ENCODE measurements at places on chromosomes 7 and 10.

GRCh38 chr7:45421806-45422205 lies 152.4 kb upstream of the ADCY1 start:
- no peak for DNase-seq

GRCh38 chr10:652233-652632 lies 37.2 kb downstream of the DIP2C start:
- no peak for DNase-seq

GRCh38 chr7:35805876-35806275 lies 5.0 kb downstream of the SEPTIN7 start:
- no peak for DNase-seq

GRCh38 chr10:114801411-114801813 lies 20.2 kb upstream of the FHIP2A start:
- DNase-seq = no peak

GRCh38 chr7:81604808-81605174 lies 165.1 kb downstream of the HGF start:
- no peak for DNase-seq

DNA sequence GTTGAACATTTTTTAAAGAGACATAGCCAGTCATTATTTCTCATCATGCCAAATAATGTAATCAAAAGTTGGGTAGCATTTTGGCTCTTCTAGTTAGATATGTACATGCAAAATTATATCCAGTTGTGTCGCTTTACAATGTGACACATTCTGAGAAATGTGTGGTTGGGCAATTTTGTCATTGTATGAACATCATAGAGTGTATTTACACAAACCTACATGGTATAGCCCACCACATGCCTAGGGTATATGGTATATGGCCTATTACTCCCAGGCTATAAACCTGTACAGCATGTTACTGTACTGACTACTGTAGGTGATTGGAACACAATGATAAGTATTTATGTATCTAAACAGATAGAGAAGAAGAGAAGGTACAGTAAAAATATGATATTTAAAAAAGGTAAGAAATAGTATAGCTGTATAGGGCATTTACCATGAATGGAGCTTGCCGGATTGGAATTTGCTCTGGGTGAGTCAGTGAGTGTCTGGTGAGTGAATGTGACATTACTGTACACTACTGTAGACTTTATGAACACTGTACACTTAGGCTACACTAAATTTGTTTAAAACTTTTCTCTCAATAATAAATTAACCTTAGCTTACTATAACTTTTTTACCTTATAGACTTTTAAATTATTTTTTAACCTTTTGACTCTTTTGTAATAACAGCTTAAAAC lies 16.5 kb downstream of the ZNF365 start:
- DNase-seq = no peak

DNA sequence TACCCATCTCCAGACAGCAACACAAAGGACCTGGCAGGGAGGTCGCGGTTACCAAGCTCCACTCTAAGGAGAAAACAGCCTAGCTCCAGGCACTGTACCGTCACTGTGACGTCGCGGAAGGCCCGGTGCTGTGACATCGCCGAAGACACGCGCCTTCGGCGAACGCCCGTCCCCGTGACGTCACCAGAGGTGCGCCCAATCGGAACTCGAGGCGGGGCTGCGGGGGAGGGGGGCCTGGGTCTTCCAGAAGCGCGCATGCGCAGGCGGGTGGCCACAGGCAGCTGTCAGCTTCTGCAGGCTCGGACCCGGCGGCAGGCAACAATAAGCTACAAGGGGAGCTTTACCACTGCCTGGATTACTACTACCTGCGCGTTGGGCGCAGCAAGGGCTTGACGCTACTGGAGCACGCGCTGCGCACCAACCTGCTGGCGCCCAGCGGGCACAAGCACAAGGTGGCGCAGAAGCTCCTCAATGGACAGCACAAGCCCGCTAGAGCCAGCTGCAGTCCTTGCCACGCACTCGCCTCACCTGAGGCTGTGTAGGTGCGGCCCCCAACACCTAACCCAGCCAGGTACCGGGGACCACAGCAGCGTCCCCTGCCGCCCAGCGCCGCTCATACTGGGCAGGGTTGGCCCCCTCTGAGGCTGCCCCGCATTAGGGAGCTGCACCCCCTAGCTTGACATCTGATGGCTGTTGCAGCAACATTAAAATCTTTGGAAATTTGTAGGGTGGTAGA lies 208.4 kb downstream of the TPST1 start:
- DNase-seq = no peak

DNA sequence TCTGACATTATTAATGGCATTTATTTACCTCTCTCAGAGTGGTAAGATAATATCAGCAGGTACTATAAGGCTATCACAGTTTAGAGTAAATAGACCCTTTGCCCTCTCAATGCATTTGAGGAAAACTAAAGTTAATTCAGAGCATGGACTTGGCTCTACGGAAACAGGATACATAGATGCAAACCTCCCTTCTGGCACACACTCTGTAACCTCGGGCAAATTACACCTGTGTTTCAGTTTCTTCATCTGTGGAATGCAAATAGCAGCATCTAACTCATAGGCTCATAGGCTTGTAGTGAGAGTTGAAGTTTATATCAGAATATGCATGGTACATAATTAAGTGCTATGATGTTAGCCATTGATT lies 5.6 kb downstream of the RAPGEF5 start:
- no peak for DNase-seq

Measured in GM04503 (cell line).